ENCODE measurements at places on chromosomes 1 and 21.

- DNase-seq, result no peak
Measured at GRCh38 chr1:185441605-185442004, 124.6 kb upstream of the IVNS1ABP start.

DNA sequence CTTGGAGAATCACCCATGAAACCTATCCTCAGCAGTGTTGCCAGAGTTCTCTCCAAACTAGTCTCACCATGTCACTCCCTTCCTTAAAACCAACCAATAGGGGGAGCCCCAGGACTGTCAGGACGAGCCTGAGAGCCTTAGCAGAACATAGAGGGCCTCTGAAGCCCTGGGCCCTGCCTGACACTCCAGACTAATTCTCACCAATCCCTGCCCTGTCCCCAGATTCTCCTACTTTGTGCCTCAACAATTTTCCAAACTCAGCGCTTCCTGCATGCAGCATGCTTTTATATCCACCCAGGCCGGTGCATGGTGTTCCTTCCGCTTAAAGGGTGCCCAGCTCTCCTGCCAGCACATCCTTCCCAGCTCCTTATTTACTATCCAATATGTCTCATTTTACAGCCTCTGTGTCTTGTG is 42.7 kb downstream of the HSD3B1 start:
- peak; percentile 72 for DNase-seq

GRCh38 chr1:29397981-29398380 is 161.7 kb downstream of the PTPRU start:
- no peak for DNase-seq

DNA sequence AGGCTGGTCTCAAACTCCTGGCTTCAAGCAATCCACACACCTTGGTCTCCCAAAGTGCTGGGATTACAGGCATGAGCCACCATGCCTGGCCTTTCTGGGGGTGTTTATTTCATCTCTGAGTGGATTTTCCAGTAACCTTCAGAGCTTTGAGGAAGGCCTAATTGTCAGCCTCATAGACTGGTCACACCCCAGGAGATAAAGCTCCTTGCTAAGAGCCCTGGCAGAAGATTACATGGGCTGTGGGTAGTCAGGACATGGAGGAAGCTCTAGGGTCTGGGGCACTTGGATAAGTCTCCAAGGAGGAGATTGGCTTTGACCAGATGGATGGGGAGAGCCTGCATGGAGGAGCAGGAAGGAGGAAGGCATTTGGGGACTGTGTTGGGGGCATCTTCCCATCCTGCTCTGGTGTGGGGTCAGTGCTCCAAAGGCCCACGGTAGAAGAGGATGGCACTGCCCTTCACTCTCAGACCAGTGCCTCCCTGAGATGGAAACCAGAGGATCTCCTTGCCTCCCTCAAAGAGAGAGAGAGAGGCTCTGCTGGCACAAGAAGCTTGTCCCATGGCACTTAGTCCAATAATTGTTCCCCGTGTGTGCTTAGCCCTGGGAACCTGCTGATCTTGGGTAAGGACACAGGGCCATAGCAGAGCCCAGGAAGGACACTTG is 14.7 kb upstream of the GSTM4 start:
- no peak for DNase-seq

- no peak for DNase-seq
Measured at GRCh38 chr1:96559181-96559580, 162.4 kb upstream of the PTBP2 start.

DNA sequence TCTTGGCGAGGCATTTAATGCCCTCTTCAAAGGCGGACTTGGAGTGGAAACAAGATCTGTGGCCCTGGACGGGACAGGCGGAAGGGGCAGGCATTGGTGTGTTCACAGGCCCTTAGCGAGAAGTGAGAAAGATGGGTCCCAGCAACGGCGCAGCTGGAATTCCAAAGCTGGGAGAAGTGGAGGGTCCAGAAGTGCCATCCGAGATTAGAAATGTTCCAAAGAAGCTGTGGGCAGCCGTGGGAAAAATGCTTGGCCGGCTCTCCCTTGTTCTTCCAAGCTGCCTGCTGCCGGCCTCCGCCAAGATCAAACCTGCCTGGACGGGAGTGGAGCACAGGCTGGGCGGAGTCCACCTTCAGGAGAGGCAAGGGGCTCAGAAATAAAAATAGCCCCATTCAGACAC is 69.4 kb upstream of the ACTRT2 start:
- DNase-seq, result no peak

- DNase-seq, result no peak
Measured at GRCh38 chr1:34292472-34292871, 115.8 kb downstream of the C1orf94 start.

- DNase-seq, result no peak
Measured at GRCh38 chr21:46406001-46406400, 52.7 kb upstream of the DIP2A start.

GRCh38 chr1:154182344-154183045 is 9.4 kb downstream of the TPM3 start:
- peak; percentile 92 for DNase-seq

- no peak for DNase-seq
Measured at GRCh38 chr1:244283772-244284171, 167.9 kb downstream of the ADSS2 start.

GRCh38 chr1:36576118-36576517 is 93.4 kb upstream of the CSF3R start:
- DNase-seq, result peak; percentile 26

GRCh38 chr21:33848249-33848953 is 67.2 kb downstream of the ATP5PO start:
- DNase-seq, result peak; percentile 36

DNA sequence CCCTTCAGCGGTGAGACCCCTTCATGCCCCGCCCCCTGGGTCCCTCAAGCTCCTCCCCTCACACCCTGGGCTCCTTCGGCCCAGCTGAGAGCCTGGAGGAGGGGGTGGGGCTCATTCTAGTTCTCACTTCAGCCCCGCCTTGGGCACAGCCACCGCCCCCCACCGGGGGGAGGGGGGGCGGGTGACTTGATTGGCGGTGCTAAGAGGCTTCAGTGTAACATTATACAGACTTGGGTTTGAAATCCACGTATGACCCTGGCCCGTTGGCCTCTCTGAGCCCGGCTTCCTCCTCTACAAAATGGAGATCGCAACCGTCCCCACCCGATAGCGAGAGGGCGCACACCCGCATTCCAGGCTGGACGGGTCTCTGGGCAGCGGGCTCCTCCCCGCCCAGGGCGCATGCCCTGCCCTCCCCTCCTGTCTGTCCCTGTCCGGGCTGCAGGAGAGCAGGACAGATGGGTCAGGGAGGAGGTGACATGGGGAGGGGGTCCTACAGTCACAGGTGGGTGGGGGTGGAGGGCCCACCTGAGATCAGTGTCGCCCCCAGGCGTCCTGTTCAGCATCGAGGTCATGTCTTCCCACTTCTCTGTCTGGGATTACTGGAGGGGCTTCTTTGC is 5.1 kb downstream of the CLCNKB start:
- peak; percentile 43 for DNase-seq

GRCh38 chr1:109188781-109189180 is 24.9 kb upstream of the SARS1 start:
- no peak for DNase-seq

GRCh38 chr1:165143437-165144065 is 213.0 kb downstream of the LMX1A start:
- peak; percentile 40 for DNase-seq

DNA sequence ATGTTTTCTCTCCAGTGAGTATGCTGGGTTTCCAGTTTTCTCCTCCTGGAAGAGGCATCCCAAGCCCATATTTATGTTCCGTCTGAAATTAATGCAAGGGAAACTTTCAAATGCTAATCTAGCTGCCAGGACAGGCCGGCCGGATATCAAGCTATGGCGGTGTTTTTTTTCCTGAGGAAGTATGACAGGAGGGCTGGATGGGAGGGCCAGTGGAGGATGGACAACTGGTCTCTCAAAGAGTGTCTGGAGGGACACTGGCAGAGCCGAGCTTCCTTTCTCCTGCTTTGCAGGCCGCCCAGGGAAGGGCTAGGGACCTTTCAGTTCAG is 212.7 kb downstream of the TRABD2B start:
- DNase-seq, result no peak

- DNase-seq, result no peak
Measured at GRCh38 chr1:38274974-38275373, 228.4 kb upstream of the POU3F1 start.

DNA sequence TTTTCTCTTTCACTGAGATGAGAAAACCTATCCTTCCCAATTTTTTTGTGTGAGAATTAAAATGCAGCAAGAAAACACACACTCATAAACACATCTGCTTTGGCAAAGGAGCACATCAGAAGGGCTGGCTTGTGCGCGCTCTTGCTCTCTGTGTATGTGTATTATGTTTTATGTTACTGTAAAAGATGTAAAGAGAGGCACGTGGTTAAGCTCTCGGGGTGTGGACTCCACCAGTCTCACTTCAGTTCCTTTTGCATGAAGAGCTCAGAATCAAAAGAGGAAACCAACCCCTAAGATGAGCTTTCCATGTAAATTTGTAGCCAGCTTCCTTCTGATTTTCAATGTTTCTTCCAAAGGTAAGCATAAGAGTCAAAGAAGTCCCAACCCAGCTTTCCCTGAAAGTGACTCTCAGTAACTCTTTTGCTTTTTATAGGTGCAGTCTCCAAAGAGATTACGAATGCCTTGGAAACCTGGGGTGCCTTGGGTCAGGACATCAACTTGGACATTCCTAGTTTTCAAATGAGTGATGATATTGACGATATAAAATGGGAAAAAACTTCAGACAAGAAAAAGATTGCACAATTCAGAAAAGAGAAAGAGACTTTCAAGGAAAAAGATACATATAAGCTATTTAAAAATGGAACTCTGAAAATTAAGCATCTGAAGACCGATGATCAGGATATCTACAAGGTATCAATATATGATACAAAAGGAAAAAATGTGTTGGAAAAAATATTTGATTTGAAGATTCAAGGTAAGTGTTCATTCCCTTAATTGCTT is at the start of gene CD2:
TSS of gene CD2 (plus strand) at position 233 of the 780 bp plus-strand sequence. CDS start at position 296, 63 bp downstream.
- DNase-seq, result no peak

- no peak for DNase-seq
Measured at GRCh38 chr1:44661781-44662682, 12.2 kb downstream of the TMEM53 start.

- no peak for DNase-seq
Measured at GRCh38 chr1:221076391-221076811, 197.2 kb downstream of the HLX start.

- DNase-seq, result no peak
Measured at GRCh38 chr1:107246775-107247345, 106.0 kb downstream of the NTNG1 start.

DNA sequence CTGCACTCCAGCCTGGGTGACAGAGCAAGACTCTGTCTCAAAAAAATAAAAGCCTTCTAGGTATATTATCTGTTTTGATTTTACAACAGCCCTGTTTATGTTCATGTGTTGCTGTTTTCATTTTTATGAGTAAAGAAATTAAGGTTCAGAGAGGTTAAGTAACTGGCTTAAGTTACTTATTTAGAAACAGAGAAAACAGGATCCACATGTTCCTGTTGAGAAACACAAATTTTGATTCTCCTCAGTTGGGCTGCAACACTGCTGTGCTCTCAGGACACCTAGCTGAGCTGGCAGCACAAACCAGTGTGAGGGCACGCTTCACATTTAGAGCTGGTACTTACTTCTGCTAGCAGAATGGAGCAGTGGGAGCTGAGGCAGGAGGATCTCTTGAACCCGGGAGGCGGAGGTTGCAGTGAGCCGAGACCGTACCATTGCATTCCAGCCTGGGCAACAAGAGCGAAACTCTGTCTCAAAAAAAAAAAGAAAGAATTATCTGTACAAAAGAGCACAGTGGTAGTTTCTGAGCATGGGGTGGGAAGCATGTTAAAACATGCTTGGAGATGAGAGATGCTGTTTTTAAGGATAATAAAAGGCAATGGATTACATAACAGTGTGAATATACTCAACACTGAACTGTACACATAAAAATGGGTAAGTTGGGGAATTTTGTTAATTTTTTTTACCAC is 2.4 kb downstream of the SPRTN start:
- DNase-seq, result no peak

- peak; percentile 46 for DNase-seq
Measured at GRCh38 chr1:28591708-28592320, at the start of gene RAB42. Gene RAB42, plus strand, starts transcription at chr1:28592265. Its CDS starts 247 bp downstream, at chr1:28592512.

- DNase-seq, result no peak
Measured at GRCh38 chr21:44517175-44517899, 22.7 kb downstream of the KRTAP10-1 start.

DNA sequence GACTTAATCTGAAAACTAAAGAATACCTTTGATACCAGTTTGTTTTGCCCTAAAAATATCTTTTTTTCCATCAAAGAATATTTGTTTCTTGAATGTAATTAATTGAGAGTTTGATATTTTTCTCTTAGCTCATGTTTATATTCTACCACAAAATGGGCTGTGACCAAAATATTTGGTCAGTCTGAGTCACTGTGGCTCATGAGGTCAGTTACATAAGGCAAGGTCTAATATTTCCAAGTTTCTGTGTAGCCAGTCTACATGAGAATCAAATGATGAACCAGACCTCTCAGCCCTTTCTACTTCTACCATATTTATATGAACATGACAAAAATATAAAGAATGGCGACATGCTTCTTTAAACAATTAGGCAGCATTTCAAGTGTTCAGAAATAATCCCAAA is 83.0 kb upstream of the IVNS1ABP start:
- DNase-seq, result no peak

GRCh38 chr1:89649783-89650182 is 16.9 kb downstream of the LRRC8C start:
- DNase-seq, result no peak

DNA sequence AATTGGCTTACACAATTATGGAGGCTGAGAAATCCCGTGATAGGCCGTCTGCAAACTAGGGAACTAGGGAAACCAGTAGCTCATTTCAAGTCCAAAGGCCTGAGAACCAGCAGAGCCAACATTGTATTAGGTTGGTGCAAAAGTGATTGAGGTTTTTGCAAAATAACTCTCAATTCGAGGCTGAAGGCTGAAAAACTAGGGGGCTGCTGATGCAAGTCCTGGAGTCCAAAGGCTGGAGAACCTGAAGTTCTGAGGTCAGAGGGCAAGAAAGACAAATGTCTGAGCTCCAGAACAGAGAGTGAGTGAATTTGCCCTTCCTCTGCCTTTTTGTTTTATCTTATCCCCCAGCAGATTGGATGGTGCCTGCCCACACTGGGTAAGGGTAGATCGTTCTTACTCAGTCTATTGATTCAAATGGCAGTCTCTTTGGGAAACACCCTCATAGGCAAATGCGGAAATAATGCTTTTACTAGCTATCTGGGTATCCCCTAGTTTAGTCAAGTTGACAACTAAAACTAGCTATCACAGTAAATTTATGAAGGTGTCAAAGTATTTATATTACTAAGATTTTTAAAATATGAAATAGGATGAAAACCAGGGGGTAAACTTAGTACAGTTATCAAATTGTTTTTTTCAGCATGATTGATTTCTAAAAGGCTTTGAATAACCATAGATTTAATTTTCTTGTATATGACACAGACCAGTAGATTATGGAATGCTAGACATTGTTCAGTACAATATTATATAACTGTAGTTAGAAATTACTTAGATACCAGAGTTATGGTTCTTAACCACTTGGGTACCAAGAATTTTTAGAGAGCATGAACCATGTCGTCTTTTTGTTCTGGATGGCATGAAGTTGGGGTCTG is 15.4 kb downstream of the RABGAP1L start:
- no peak for DNase-seq

- no peak for DNase-seq
Measured at GRCh38 chr21:33368124-33368523, 35.1 kb upstream of the IFNGR2 start.

- DNase-seq, result no peak
Measured at GRCh38 chr1:17200756-17201155, 4.2 kb upstream of the PADI1 start.

GRCh38 chr1:9101510-9102146 is 27.3 kb downstream of the GPR157 start:
- peak; percentile 52 for DNase-seq

Measured in colonic mucosa (tissue), 4 donors.